ENCODE measurements at places on chromosomes 5 and 9. TPM values are rescaled to one million over a fixed set of nuclear protein-coding genes. Genes with fewer than 3 reads are reported as not detected.

The BTNL8 gene
- total RNA-seq = 134 TPM

The SHLD3 gene
- 3.5 TPM for total RNA-seq

The BSPRY gene
- 39.9 TPM for total RNA-seq

The TLX3 gene
- total RNA-seq = not detected

The HAND1 gene
- not detected for total RNA-seq

The CMYA5 gene
- 0.70 TPM for total RNA-seq

The PCDHGB4 gene
- 1.3 TPM for total RNA-seq

The SURF1 gene
- 42.0 TPM for total RNA-seq

The MARCOL gene
- total RNA-seq = not detected

The ATOX1 gene
- total RNA-seq = 49.2 TPM

The TAF11L12 gene
- total RNA-seq = not detected

The NADK2 gene
- total RNA-seq = 26.1 TPM

The C1QTNF2 gene
- total RNA-seq = 0.56 TPM

The PTPN3 gene
- 29.4 TPM for total RNA-seq

The GPBP1 gene
- total RNA-seq = 51.3 TPM
